ENCODE measurements at places on chromosomes 6 and 20.
A peak's percentile ranks its signal among the peaks of the same experiment; 100 is the strongest.

- DNase-seq, result no peak
Observed at GRCh38 chr6:90356012-90356421, 59.4 kb upstream of the BACH2 start.

DNA sequence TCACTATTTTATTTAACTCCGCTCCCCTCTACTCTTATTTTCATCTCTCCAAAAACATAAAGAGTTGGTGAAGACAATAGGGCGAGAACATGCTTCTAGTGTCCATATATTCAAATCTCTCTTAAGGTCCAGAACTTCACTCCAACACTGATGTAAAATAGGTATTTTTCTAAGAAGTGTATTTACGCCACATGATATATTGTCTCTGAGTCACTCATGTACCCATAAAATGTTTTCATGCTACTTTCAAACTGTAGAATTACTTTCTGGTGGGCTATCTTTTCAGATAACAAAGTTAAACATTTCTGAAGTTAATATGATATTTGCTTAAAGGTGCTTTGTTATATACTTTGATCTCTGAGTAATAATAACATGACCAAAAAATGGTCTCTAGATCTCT is 124.1 kb upstream of the IFNGR1 start:
- DNase-seq, result no peak

- no peak for DNase-seq
Observed at GRCh38 chr6:43216200-43216599, 13.1 kb downstream of the DNPH1 start.

DNA sequence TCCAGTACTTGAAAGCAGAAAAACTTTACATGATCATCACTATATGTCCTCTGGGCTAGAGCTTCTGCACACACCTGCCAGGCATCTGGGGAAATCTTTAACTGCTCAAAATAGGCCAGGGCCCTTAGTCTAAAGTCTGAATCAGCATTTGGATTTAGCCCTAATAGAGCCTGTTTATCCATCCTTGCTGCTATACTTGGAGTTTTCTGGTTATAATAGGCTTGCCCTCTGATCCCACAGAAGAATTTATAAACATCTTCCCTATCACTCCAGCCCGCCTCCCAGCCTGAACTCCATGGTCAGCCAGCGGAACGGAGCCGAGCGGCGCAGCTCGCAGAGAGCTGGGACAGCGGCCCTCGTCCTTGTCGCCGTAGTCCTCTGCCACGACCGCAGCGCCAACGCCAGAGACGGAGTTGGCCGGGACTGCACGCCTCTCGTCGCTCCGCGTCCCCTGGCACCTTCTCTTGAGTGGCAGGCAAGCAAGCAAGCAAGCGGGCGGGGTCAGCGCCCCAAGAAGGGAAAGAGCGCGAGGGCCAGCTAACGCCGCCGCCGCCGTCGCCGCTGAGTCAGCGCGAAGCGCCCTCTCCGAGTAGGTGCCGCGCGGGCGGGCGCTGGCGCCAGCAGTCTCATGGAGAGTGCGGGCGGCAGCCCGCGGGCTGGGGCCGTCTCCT is 25.4 kb upstream of the ASIP start:
- peak; percentile 72 for DNase-seq

GRCh38 chr6:89934685-89935366 is 40.6 kb downstream of the GJA10 start:
- DNase-seq, result no peak

DNA sequence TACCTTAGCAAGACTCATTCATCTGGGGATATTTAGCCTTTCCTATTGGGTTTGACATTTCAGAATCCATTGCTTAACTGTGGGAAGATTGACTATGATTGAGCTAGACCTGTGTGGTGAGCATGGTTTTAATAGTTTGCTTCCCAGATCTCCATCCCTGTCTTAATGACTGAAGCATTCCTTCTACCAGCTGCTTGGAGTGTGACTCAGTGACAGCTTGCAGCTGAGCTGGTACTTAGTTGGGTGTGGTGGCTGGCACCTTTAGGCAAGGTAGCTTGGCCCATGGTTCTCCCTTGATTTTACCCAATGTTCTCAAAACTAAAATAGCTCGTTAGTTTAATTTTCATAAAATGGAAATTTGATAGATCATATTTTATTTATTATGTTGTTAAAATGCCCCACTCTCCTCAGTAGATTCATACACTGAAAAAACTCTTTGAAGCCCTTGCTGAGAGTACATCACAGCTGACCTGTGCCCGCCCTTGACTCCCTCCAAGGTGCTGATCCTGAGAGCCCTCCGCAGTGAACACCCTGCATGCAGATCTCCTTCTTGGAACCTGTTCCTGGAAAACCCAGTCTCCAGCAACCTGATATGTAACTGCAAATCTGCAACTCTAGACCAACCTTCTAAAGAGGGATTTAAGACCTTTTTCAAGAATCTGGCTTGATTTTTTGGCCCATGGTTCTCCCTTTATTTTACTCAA is 19.1 kb downstream of the DOK5 start:
- no peak for DNase-seq

- DNase-seq, result no peak
Observed at GRCh38 chr6:153465050-153465449, 334.0 kb upstream of the RGS17 start.

DNA sequence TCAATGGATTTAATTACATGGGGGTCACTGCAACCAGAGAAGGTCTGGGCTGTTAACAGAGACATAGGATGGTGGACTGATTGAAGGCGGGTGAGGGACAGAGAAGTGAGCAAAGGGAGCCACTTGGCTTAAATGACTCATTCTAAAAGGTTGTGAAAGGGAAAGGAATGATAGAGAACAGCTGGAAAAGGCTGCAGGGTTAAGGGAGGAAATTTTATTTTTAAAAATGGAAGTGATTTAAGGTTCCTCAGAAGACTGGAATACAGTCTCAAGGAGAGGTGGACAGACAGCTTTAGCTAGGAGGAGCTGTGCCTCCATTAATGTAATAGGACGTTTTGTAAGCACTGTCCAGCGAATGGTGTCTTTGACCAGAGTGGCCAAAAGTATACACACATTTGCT is 46.7 kb downstream of the RGS17 start:
- no peak for DNase-seq

DNA sequence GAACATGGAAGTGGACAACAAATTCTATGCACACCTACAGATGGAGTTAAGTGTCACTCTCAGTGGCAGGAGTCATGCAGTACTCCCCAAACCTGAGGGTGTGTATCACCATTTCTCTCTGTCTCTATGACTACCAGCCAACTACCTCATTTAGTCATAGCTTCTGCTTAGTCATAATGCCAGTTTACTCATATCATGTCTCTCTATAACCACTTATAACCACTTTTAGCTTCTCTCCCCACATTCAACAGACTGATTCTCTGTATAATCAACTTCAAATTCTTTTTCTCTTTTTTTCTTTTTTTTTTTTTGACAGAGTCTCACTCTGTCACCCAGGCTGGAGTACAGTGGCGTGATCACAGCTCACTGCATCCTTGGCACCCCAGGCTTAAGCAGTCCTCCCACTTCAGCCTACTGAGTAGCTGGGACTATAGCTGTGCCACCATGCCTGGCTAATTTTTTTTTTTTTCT is 13.8 kb upstream of the GTF3C6 start:
- DNase-seq, result no peak

DNA sequence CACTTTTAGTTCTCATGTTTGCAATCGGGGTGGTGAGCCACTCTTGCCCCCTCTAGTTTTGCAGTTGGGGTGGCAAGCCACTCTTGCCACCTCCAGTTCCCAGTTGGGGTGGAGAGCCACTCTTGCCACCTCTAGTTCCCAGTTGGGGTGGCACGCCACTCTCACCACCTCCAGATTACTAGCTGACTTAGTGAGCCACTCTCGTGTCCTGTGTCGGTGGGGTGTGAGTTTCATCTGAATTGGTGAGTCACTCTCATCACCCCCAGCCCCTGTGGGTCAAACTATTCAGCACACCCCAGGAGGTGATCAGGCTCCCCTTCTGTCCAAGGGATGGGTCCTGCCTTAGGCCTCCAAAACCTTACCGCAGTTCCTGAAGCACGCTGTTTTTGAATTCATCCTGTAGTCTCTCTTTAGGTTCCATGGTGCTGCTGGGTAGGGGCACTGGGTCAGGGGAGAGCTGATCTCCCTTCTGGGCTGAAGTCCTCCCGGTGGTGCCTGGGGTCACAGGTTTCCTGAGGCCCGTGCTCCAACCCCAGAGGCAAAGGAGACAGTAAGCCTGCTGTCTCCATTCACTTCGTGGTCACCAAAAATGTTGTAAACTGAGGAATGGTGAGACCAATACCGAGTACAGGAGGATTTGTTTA is 224.2 kb upstream of the SYNCRIP start:
- DNase-seq, result no peak

GRCh38 chr20:50415021-50415515 is 95.1 kb upstream of the PTPN1 start:
- DNase-seq, result no peak

- DNase-seq, result no peak
Observed at GRCh38 chr6:54706391-54706790, 140.2 kb upstream of the FAM83B start.

DNA sequence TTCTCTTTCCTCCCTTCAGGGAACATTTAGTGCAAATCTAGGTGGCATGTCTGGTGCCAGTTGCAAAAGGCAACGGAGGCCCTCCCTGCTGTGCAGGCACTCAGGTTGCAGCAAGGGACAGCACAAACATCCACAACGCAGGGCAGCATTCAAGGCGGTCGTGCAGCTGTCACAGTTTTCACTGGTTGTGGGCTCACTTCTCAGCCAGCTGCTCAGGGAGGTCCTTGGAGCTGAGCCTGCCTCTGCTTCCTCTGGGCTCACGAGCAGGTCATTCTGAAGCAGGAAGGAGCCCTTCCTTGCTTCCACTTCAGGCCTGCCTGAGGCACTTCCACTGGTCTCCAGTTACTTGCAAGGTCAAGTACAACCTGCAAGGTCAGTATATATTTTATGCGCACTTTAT is 3.8 kb upstream of the NPEPL1 start:
- no peak for DNase-seq

DNA sequence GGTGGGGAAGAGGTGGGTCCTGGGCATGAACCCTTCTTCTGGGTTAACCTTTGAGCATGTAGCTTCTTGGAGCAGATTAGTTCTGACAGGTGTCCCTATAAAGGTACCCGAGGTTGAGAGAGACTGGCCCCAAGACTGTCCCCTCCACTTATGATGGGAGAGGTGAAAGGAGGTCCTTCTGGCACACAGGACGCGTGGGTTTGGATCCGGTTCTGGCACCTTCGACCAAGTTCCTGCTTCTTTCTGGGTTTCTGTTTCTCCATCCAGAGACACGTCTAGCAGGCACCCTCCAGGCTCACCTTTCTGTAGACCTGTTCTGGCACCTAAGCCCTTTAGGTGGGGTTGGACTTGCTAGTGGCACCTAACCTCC is 4.1 kb downstream of the PAX1 start:
- no peak for DNase-seq

- no peak for DNase-seq
Observed at GRCh38 chr6:154234019-154234772, 122.4 kb downstream of the IPCEF1 start.

GRCh38 chr6:140915551-140915950 is 1217.2 kb upstream of the GJE1 start:
- no peak for DNase-seq

GRCh38 chr6:34067814-34068213 is 78.1 kb downstream of the GRM4 start:
- DNase-seq, result no peak

- DNase-seq, result peak; percentile 18
Observed at GRCh38 chr20:7980332-7981046, 39.1 kb downstream of the TMX4 start.

DNA sequence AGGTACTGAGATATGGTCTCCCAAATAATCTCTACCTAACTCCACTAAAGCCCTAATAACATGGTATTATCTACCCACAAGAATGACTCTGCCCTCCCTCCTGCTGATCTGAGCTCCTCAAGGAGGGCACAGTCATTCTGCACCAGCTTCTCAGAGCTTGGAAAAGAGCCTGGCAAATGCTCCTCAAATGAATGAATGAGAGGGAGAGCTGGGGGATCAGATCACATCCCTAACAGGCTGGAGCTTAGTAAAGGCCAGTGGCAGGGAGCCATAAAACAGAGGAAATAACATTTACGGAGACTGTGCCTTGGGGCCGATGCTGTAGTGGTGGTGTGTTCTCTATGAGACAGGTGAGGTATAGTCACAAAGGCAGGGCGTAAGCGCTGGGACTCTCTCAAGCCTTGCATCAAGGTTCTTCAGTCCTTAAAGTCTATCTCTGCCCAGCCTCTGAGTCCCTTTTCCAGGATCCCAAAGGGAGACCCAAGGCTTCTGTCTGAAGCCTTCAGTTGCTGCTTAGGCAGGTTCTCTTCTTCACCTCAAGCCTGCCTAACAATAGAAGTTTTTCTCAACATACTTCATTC is 7.2 kb upstream of the NNAT start:
- DNase-seq, result no peak

GRCh38 chr6:119157506-119157815 is 79.0 kb upstream of the FAM184A start:
- no peak for DNase-seq

DNA sequence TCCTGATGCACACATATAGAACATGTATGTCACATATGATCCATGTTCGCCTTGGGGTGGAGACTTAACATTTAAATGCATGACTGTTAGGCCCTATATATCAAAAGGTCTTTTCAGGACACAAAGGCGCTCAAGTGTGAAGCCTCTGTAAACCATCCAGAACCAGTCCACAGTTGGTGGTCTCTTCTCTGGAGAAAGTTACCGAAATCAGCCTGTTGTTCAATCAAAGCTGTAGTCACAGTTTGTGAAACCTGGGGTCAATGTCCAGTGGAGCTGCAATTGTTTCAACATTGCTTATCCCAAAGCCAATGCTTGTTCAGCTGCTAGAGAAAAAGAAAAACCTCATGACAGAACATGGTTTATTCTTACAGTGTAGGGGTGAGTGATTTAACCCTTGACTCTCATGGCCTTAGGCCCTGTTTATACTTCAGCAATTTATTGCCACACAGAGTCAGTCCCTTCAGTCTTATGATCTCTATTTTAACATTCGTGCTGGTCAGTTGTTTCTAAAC is 193.6 kb upstream of the CST7 start:
- DNase-seq, result peak; percentile 49

DNA sequence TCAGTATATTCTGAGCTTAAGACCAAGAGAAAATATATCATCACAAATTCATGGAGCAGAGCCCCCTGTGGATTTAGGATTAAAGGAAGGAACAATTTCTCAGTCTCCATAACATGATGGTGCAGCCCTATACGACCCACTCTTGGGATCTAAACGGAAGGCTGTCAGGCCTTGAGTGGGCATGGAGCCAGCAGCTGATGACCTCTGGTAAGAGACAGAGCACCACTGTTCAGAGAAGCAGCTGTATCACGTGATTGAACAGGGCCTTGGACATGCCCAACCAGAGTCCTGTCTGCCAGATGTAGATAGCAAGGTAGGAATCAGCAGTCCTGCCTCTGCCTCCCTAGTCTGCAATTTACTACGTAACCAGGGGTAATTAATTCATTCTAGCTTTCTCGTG is 259.4 kb upstream of the POU3F2 start:
- DNase-seq, result no peak

GRCh38 chr6:28816909-28817807 is 106.6 kb downstream of the TRIM27 start:
- no peak for DNase-seq

DNA sequence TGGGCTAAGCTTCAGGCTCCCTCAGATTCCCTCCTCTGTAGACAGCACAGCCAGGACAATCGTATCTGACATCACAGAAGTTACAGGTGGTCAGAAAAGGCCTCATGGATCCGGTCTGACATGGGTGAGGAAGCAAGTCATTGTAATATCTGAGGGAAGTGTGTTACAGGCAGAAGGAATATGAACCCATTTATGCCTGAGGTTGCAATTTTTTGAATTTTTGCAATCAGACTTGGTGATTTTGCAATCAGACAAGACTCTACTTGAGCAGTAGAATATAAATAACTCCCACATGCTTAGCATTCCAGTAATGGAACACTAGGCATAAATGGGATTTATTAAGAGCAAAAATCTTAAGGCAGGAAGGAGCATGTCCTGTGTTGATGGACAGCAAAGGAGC is 52.1 kb downstream of the CBLN4 start:
- no peak for DNase-seq

Measured in NCI-H526 treated with DMSO at 0.1 percent for 48 hours (cell line).